HT1080 (cell line): ENCODE measurements at places on chromosomes 1 and 21.

GRCh38 chr21:34189506-34189905 is 116.1 kb downstream of the MRPS6 start:
- no peak for DNase-seq

DNA sequence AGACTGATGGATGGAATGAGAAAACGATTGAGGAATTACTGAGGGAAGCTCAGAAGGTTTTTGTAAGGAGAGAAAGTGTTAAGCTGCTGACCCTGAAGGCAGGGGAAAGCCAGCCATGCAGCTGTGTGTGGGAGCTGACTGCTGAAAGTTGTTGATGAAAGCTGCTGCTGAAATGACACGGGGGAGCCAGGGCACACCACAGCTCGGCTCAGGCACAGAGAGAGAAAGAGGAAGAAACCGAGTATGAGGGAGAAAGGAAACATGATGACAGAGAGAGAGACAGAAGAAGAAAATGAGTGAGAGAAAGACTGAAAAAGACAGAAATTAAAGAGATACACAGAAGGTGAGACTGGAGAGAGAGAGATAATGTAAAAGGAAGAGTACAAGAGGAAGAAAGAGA is 115.5 kb downstream of the LRRC53 start:
- no peak for DNase-seq

DNA sequence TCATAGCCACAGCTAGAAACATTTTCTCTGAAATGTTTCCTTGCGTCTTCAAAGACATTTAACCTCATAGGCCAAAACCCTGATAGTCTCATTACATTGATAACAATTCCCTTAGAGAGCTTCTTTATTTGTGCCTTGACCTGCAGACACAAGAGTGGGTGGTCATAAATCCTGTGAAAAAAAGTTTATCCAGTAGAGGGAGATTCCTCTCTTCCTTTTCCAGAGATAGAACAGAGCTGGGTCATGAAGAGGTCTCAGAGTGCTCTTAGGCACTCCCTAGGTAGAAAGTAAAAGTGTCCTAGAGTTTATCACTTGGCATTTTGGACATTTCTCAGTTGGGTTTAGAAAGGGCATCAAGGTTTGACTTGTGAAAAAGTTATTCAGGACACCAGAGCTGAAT is 426.1 kb downstream of the NUF2 start:
- DNase-seq, result no peak

DNA sequence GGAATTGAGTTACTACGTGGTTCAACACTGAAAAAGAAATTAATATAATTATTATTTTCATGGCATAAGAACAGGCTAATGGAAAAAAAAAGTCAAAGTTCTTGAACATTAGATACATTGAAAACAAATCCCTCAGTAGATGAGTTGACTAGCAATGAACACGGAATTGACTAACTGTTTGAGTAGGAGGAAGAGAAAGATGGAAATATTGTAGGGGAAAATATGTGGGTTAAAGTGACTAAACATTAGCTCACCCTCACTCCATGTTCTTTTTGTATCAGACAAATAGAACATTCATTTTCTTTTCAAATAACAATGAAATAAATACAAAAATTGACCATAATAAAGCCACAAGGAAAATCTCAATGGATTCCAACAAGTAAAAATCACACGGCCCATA is 84.3 kb downstream of the KCNK2 start:
- peak; percentile 48 for DNase-seq

DNA sequence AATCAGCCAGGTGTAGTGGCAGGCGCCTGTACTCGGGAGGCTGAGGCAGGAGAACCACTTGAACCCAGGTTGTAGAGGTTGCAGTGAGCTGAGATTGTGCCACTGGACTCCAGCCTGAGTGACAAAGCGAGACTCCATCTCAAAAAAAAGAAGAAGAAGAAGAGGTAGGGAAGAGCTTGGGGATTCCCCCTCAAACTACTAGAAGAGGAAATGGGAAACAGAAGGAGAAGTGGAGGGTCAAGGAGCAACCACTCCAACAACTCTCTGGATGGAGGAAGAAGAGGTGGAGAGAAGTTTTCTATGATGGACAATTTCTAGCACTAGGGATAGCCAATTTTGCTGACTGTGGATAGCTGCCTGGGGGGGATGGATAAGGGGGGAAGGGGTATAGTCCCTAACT is 14.9 kb upstream of the SLAMF9 start:
- DNase-seq, result no peak

DNA sequence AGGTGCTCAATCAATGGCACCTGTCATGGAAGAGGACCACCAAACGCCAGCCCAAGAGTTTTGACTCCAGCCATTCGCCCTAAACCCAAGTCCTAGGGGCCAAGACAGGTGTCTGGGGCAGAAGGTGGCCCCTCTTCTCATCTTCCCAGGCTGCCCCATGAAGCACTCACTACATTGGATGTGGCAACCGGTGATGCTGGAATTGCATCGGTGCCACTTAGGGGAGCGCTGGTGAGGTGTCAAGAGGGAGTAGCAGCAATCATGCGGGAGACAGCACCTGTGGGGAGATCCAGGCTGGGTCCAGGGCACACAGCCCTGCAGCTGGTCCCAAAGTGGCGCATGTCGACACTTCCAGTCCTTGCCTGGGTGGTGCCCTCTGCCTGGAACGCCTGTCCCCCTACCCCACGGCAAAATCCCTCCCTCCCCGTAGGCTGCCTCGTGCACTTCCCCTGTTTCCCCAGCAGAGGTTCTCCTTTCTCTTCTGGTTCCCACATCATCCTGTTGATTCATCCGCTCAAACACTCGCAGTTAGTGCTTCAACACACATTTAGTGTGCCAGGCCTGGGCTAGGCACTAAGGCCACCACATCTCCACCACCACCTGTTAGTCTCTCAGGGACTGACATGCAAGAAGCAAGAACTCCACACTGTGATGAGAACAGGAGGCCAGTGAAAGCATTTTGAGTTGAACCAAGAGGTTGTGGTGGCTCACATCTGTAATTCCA is 18.5 kb downstream of the PLA2G2D start:
- DNase-seq, result peak; percentile 62

DNA sequence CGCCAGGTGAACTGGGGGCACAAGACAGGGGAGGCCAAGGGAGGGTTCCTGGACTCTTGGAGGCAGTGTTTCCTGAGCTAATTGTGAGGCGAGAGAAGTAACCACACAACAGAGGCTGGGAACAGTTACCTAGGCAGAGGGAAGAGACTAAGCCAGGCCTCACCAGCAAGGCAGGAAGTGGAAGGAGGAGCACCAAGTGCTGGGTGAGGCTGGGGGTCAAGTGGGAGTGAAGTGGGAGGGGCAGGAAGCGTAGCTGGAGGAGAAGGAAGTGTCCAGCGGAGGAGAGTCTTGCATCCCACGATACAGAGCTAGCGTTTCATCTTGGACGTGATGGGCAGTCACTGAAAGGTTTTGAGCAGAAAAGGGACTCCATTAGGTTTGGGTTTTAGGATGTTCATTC is 48.3 kb upstream of the CAPZB start:
- peak; percentile 48 for DNase-seq
